Osteocyte (in vitro differentiated cells): ENCODE measurements at places on chromosomes 11 and 22. TPM values are rescaled to one million over a fixed set of nuclear protein-coding genes. Genes with fewer than 3 reads are reported as not detected.

DNA sequence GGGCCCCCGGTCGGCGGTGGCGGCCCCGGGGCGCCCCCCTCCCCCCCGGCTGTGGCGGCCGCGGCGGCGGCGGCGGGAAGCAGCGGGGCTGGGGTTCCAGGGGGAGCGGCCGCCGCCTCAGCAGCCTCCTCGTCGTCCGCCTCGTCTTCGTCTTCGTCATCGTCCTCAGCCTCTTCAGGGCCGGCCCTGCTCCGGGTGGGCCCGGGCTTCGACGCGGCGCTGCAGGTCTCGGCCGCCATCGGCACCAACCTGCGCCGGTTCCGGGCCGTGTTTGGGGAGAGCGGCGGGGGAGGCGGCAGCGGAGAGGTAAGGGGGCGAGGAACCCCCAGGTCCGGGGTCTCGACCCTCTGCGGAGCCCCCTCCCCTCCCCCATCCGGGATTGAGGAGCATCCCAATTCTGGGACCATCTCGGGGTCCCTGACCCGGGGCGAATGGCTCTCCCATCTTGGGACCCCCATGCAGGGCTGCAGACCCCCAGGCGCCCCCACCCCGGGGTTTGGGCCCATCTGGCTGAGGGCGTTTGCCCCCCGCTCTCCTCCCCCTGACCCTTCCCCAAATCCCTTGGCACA is 431 bp downstream of the KMT2A start:
- H3K36me3 ChIP-seq = peaks cover 5% of the 10 kb centered on the region
- DNase-seq = no peak
- H3K4me1 ChIP-seq = peaks cover 53% of the 10 kb centered on the region
- H3K27me3 ChIP-seq = no peaks in the 10 kb centered on the region

DNA sequence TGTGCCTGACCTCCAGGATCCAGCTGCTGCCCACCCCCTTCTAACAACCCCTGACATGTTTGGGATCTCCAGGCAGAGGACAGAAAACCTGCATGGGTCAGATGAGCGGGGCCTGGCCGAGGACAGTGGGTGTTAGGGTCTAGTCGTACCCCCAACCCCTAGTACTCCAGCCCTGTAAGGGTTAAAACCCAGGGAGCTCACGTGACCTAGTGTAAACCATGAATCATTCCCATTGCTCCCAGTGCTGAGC is 89.1 kb upstream of the CRYBB3 start:
- DNase-seq = no peak
- peaks cover 3% of the 10 kb centered on the region for H3K27me3 ChIP-seq
- no peaks in the 10 kb centered on the region for H3K36me3 ChIP-seq

DNA sequence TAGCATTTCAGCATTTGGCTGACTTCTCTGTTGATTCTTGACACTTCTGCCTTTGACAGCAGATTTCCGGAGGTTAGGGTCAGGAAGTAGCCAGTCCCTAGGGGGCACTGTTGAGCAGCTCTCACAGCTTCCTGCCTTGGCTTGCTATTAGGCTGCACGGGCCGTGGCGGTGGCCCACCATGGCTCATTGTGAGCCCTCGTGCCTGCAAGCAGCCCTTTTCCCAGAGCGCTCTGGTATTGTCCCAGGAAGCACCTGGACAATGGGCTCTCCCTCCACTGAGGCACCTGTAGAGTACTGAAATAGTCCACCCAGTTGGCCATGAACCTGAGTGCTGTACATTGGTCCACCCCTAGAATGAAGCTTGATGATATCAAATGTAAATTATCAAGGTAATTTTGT is 100.2 kb upstream of the GAL start:
- H3K27ac ChIP-seq = no peak overlapping the region
- no peak for DNase-seq
- no peaks in the 10 kb centered on the region for H3K27me3 ChIP-seq
- H3K36me3 ChIP-seq = peaks cover 37% of the 10 kb centered on the region
- H3K4me1 ChIP-seq = peaks cover 33% of the 10 kb centered on the region
- no peak overlapping the region for H3K4me3 ChIP-seq

- no peak for DNase-seq
- no peaks in the 10 kb centered on the region for H3K36me3 ChIP-seq
- no peak overlapping the region for H3K4me3 ChIP-seq
- peaks cover 11% of the 10 kb centered on the region for H3K4me1 ChIP-seq
- no peak overlapping the region for H3K27ac ChIP-seq
Observed at GRCh38 chr11:131767421-131767820, 397.0 kb downstream of the NTM start.

The SLC37A2 gene
- total RNA-seq = 0.37 and 0.64 TPM in 2 replicates

- no peak overlapping the region for H3K4me3 ChIP-seq
- no peaks in the 10 kb centered on the region for H3K27me3 ChIP-seq
- no peaks in the 10 kb centered on the region for H3K36me3 ChIP-seq
- no peak for DNase-seq
Observed at GRCh38 chr11:69576069-69576782, 64.7 kb upstream of the CCND1 start.

The SYT8 gene
- 5.0 and 6.2 TPM in 2 replicates for total RNA-seq

The NOX4 gene
- 19.6 and 20.1 TPM in 2 replicates for total RNA-seq

DNA sequence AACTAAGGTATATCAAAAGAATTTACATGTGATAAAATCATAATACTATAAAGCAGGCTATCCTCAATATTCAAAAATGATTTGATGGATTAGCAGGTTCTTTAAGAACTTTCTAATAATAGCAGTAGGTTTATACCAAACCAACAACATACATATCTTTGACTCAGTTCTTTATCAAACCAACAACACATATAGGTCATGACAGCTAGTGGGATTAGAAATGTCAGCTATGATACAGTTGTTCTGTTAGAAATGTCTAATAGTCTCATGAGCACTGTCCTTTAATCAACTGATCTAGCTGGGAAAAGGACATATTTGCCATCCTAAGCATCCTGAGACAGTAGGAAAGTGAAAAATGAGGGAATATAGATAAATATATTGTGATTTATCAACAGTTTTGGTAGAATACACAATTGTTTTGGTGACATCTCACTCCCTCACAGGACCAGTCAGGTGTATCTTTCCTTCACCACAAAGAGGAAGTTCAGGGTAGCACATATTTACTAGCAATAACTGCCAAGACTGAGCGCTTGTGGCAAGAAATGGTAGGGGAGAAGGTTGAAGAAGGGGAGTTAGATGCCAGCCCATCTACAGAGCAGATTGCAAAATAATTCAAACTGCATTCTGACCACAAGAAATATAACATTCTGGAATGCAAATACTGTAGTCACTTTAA is 90.8 kb upstream of the APOA1 start:
- no peak for DNase-seq
- no peak overlapping the region for H3K4me3 ChIP-seq
- H3K27me3 ChIP-seq = no peaks in the 10 kb centered on the region

The SLC7A4 gene
- not detected in 2 replicates for total RNA-seq

The MS4A4A gene
- total RNA-seq = not detected in 2 replicates

The GLYATL2 gene
- 0.24 TPM in 1 of 2 replicates, not detected in the other for total RNA-seq
